ENCODE measurements at places on chromosomes 6 and 20. TPM values are rescaled to one million over a fixed set of nuclear protein-coding genes. Genes with fewer than 3 reads are reported as not detected.

The PAK5 gene
- not detected for total RNA-seq

The SLC17A9 gene
- 0.28 TPM for total RNA-seq

The SLC22A1 gene
- 0.34 TPM for total RNA-seq

The BIRC7 gene
- not detected for total RNA-seq

The GJA1 gene
- 101 TPM for total RNA-seq

Measured in nasal cavity respiratory epithelium epithelial cell of viscerocranial mucosa (primary cell).